ENCODE measurements at places on chromosomes 3 and 15. TPM values are rescaled to one million over a fixed set of nuclear protein-coding genes. Genes with fewer than 3 reads are reported as not detected.

- no peak for DNase-seq
These were observed 267.0 kb upstream of the THBS1 start for GRCh38 chr15:39313881-39314280.

NR1I2 gene
- total RNA-seq, result 0.26 TPM

ZDHHC23 gene
- 3.7 TPM for total RNA-seq

DNA sequence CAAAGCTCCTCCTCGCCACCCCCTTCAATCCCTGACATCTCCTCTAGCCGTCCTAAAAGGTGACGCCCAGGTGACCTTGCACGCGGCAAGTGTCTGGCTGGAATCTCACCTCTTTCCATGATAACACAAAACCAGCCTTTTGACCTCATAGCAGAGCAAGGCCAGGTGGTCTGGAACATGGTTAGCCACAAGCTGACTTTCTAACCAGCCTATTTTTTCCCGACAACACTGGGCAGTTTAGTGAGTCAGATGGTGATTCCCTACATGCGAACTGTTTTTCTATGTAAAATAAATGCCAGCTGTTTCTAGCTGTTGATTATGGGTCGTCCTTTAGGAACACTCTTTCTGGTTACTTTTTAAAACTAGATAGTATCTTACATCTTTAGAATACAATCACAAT, 243.0 kb downstream of the CD47 start:
- DNase-seq, result no peak

DNA sequence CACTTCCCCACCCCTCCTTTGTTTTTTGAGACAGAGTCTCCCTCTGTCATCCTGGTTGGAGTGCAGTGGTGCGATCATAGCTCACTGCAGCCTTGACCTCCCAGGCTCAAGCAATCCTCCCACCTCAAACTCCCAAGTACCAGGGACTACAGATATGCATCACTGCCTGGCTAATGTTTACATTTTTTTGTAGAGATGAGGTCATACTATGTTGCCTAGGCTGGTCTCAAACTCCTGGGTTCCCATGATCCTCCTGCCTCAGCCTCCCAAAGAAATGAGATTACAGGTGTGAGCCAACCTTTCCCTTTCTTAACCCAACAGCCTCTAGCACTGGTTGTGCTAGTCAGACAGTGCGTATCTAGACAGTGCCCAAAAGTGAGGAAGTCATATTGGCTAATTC, 6.4 kb upstream of the GATM start:
- DNase-seq, result no peak

ZPLD1 gene
- not detected for total RNA-seq

DNA sequence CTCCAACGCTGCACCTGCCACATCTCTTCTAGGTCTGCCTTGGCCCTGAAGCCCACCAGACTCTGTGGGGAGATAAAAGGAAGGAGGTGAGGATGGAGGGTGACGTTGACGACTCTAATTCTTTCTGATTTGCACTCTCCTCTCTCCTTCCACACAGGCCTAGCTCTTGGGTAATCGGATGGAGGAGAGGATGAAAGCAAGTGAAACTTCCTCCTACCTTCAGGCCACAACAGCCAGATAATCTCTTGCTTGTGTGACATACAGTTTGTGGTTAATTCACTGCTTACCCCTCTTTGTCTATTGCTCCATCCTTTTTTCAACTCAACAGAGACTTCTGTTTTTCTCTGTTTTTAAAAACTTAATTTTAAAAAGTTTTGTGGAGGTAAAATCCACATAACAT, 208.1 kb downstream of the SV2B start:
- DNase-seq, result no peak

DNA sequence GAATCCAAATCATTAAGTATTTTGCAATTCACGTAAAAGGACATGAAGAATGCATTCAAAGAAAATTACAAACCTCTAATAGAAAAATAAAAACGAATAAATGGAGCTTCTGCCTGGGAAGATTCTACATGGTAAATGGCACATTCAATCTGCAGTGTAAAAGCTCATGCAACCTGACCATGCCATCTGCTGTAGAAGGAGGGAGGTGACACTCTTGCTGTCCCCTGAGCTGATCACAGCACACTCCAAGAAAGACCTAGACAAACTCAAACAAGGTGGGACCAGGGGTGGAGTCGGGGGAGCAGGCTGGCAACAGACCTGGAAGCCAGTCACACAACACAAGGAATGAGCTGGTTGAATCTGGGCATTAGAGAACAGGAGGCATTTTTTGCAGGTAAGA, 101.8 kb downstream of the BDH1 start:
- no peak for DNase-seq

- DNase-seq, result no peak
These were observed 26.9 kb downstream of the TRIM42 start for GRCh38 chr3:140704733-140705132.

- DNase-seq, result no peak
These were observed 78.5 kb downstream of the MRPL46 start for GRCh38 chr15:88388686-88389085.

DNA sequence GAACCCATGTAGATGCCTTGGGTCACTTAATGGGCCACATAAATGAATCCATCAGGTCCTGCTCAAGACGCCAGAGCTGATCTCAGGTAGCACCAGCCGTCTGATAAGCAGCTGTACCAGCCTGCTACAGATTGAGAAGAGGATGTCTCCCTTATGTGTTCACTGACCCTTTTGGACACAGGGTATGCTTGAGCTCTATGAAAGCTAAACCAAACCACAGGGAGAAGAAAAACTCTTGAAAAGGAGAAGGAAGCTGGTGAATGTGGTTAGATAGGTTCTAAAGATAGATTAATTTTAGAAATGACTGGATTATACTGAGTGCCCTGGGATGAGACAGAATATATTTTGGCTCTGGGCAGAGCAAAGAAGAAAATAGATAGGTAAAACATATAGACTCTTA, 187.5 kb downstream of the SPATA16 start:
- no peak for DNase-seq

EXD1 gene
- not detected for total RNA-seq

- DNase-seq, result no peak
These were observed 31.2 kb downstream of the IQCF6 start for GRCh38 chr3:51747840-51748239.

LRTM1 gene
- not detected for total RNA-seq

DNA sequence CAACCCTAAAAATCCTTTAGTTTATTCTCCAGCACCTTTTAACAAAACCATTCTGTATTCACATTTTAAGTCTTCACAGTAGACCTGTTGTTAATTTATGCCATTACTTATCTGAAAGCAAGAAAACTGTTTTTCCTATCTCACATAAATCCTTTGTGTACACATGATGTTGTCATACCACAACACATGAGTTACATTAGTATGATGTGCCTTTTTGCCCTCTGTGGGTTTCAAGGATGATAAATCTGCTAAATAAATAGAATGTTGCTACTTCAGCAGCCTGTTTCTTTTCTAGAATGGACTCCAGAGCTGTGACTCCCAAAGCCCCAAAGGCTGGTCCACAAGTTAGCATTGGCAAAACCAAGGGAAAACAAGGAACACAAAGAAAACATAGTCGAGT, 151.6 kb downstream of the SERPINI1 start:
- no peak for DNase-seq

- DNase-seq, result no peak
These were observed 64.6 kb upstream of the ARNT2 start for GRCh38 chr15:80339601-80340000.

- DNase-seq, result no peak
These were observed 76.9 kb upstream of the RPL32 start for GRCh38 chr3:12918231-12918630.

DNA sequence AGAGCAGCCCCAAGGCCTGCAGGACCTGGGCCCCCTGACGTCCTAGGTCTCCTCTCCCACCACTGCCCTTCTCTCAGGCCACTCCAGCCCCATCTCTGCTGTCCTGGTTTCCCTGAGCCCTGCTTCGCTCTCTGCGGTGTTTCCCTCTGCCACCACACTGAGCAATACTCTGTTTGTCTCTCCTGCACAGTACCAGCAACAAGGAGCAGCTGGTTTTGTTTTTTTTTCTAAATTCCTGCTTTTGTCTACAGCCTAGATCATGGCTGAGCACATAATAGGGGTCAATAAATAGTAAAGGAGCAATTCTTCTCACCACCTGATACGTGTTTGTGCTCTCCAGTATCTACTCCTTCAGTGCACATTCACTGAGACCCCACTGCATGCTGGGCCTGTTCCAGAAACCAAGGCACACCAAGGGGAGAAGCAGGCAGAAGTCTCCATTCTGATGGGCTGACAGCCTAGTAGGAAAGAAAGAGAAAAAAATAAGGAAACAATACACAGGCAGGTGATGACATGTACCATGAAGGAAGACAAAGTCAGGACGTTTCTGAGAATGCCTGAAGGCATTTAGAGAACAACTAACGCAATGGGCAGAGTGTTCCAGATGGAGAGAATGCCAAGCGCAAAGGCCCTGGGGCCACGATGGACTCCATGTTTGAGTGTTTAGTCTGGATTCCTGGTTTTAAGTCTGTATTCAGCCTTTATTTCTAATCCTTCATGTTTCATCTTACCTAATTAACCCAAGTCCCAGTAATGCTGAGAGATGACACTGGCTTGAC, 6.0 kb upstream of the ACAD9 start:
- DNase-seq, result no peak

- no peak for DNase-seq
These were observed 183.8 kb downstream of the NEK10 start for GRCh38 chr3:27185231-27185989.

GRK7 gene
- total RNA-seq, result not detected

- no peak for DNase-seq
These were observed 488.7 kb upstream of the TPRG1 start for GRCh38 chr3:188683032-188683521.

DNA sequence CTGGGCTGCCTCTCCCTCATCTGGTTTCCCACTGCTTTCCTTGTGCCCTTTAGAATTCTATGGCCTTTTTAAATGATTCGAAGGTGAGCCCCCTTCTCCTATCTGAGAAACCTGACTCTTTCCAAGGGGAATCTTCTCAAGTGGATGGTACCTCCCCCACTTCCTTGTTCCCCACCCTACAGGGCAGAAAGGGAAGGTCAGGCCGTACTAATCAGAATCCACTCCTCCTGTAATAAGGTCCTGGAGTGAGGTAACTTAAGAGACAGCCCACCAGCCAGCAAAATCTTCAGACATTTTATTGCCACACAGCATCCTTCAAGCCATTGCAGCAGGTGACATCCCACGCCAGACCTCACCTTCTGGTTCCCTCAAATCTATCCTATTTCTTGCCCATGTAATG, 84.5 kb downstream of the MINAR1 start:
- no peak for DNase-seq

GRCh38 chr3:148532326-148532725, 165.4 kb upstream of the AGTR1 start:
- DNase-seq, result no peak

DNA sequence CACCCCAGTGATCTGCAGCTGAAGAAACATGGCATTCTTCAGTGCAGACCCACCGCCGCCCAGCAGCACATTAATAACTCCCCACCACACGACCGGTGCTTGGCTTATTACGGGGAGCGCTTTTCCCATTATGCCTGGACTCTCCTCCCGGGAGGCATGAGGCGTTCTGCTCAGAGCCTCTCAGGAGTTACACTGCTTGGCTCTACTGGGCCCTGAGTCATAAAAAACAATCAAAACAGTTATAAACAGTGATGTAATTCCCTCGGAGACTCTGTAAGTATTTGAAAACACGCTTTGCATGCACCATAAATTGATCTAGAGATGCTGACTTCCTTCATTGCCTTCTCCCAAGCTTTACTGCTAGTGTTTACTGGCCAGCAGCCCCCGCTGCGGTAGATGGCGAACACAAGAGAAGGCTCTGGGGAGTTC, 77.1 kb upstream of the SNRPA1 start:
- DNase-seq, result no peak

DNA sequence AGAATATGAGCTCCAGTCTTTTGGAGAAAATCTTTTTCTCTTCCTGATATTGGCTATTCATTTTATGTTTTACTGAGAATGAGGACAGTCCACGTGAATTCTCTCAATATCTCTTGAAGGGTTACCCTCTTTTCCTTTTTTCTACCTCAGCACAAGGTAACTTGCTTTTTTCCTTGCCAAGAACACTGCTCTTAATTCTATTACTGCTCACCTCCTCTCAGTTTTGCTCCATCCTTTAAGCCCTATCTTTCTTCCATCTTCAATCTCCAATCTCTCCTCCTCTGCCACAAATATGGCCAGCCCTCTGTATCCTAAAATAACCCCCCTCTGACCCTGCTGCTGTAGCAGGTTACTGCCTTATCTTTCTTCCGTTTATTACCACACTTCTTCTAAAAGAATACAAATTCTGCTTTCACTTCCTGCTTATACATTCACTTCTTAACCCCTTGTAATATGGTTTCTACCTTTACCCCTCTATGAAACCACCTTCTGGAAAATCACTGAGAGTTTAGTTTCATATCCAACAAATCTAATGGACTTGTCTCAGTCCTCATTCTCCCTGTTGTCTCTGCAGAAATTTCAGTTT, 89.0 kb downstream of the NFKBIZ start:
- DNase-seq, result no peak

GRCh38 chr15:50145451-50145872, 26.4 kb upstream of the ATP8B4 start:
- DNase-seq, result no peak

IQCF5 gene
- total RNA-seq, result not detected

GRCh38 chr15:31200735-31201151, 99.2 kb upstream of the TRPM1 start:
- DNase-seq, result no peak

EPHA3 gene
- 2.8 TPM for total RNA-seq

C2CD4A gene
- not detected for total RNA-seq

WDR82 gene
- 52.7 TPM for total RNA-seq

DNA sequence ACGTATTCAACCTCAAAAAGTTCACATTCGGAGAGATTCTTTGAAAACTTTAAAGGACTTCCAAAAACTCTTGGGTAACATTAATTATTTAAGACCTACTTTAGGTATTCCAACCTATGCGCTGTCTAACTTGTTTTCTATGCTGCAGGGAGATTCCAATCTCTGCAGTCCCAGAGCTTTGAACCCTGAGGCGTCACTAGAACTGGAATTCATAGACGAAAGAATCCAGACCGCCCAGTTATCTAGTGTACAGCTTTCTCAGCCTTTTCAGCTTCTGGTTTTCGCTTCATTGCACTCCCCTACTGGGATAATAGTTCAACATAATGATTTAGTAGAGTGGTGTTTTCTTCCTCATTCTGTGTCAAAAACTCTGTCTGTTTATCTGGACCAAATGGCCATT, 711.3 kb downstream of the ROBO1 start:
- no peak for DNase-seq

- no peak for DNase-seq
These were observed 26.3 kb upstream of the SLC28A2 start for GRCh38 chr15:45225506-45226273.

- DNase-seq, result no peak
These were observed 140.8 kb upstream of the RAD18 start for GRCh38 chr3:9104121-9104520.
